Cerebellum (tissue), 4 donors: ENCODE measurements at places on chromosomes 11 and 22. TPM values are rescaled to one million over a fixed set of nuclear protein-coding genes. Genes with fewer than 3 reads are reported as not detected.

Gene LARGE1
- total RNA-seq = 31.8 TPM

Gene MAPK12
- 6.1 TPM for total RNA-seq

Gene TMX2
- 57.3 TPM for total RNA-seq

Gene OR8D4
- total RNA-seq = 0.18 TPM

Gene ANO9
- total RNA-seq = not detected

Gene MS4A15
- total RNA-seq = not detected

Gene ACR
- total RNA-seq = not detected

Gene TSSK2
- total RNA-seq = not detected

Gene ASPHD2
- total RNA-seq = 6.7 TPM
